ENCODE measurements at places on chromosomes 7 and 10.

DNA sequence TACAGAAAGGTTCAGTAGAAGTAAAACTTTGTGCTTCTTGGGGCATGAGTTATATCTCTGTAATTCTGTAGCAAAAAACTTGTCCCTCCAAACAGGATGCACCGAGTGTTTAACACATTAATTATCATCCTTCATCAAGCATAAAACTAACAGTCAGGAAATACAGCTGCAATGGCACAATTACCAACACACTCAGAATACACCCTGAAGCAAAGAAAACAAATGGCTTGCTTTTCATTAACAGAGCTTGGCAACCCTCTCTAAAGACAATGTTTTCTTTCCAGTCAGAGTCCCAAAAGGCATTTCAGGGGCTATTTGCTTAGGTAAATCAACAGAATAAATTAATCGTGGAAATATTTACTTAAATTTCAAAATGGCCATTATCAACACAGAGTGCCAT is 107.7 kb downstream of the ICA1 start:
- no peak overlapping the region for H3K27ac ChIP-seq
- H3K4me1 ChIP-seq, result peaks cover 12% of the 10 kb centered on the region
- H3K27me3 ChIP-seq, result peaks cover 3% of the 10 kb centered on the region
- no peak overlapping the region for H3K4me3 ChIP-seq

- H3K27ac ChIP-seq, result no peak overlapping the region
- no peaks in the 10 kb centered on the region for H3K27me3 ChIP-seq
- no peak for DNase-seq
- H3K36me3 ChIP-seq, result no peaks in the 10 kb centered on the region
- no peak overlapping the region for H3K4me3 ChIP-seq
- H3K4me1 ChIP-seq, result peaks cover 15% of the 10 kb centered on the region
Observed at GRCh38 chr7:151740081-151740851, 136.6 kb downstream of the PRKAG2 start.

DNA sequence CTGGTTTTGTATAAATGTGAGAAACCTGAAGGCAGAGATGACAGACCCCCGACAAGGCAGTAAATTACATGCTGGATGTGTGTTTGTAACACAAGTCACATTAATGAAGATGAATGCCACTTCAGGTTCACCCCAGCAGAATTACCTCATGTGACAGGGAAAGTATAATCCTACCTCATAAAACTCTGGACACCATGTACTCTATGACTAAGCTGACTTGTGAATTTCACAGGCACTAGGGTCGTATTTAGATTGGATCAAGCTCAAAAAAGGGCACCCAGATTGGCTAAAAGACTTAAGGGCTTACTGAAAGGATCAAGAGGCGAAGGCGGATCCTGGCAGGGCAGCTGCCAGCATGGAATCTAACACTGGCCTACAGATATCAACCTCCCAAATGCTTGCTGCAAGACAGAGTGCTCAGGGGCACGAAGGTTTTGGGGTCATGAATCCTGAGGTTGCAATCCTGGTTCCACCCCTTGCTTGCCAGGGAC is 161.4 kb downstream of the PIP4K2A start:
- no peaks in the 10 kb centered on the region for H3K27me3 ChIP-seq
- H3K4me1 ChIP-seq, result peaks cover 15% of the 10 kb centered on the region
- H3K36me3 ChIP-seq, result peaks cover 31% of the 10 kb centered on the region
- no peak overlapping the region for H3K27ac ChIP-seq
- H3K4me3 ChIP-seq, result no peak overlapping the region
- no peak for DNase-seq

DNA sequence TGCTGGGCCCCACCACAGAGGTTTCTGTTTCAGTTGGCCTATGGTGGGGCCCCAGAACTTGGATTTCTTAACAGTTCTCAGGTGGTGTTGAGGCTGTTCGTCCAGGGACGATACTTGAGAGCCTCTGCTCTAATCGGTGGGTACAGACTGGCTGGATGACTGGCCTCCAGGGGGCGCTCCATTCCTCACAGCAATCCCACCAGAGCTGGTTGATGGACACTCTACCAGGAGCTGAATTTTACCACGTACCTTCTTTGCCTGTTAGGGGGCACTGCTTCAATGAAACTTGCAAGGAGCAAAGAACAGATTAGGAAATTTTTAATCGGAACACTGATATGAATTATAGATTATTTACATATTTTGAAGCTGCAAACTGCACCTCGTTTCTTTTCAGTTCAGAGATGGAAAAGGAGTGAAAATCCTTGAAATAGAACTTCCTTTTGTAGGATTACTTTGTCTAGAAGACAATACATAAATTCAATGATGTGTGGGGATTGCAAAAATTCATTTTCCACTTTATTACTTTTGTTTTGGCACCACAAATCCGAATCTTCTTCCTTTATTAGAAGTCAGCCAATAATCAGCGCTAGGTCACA is 44.8 kb downstream of the KBTBD2 start:
- H3K4me1 ChIP-seq, result peaks cover 13% of the 10 kb centered on the region
- H3K36me3 ChIP-seq, result no peaks in the 10 kb centered on the region
- peaks cover 26% of the 10 kb centered on the region for H3K27me3 ChIP-seq
- peak; percentile 77 for DNase-seq
- peak overlapping the region; percentile 14 for H3K4me3 ChIP-seq
- H3K27ac ChIP-seq, result no peak overlapping the region

DNA sequence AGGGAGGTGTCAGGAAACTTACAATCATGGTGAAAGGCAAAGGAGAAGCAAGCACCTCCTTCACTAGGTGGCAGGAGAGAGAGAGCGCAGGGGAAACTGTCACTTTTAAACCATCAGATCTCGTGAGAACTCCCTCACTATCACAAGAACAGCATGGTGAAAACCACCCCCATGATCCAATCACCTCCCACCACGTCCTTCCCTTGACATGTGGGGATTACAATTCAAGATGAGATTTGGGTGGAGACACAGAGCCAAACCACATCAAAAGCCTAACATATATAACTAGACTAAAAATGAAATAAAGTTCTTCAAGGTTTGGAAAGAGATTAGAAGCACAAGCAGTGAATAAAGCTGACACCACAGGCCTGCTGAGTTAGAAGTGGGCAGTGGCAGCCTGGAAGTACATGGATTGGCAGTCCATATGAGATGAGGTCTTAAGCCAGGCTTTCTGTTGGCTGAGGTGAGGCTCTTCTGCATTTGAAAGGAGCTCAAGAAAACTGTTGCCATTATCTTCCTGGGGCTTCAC is 96.4 kb upstream of the MDFIC start:
- peak overlapping the region; percentile 95 for H3K27ac ChIP-seq
- H3K27me3 ChIP-seq, result no peaks in the 10 kb centered on the region
- DNase-seq, result peak; percentile 41
- peak overlapping the region; percentile 7 for H3K4me3 ChIP-seq
- H3K4me1 ChIP-seq, result peaks cover 28% of the 10 kb centered on the region

DNA sequence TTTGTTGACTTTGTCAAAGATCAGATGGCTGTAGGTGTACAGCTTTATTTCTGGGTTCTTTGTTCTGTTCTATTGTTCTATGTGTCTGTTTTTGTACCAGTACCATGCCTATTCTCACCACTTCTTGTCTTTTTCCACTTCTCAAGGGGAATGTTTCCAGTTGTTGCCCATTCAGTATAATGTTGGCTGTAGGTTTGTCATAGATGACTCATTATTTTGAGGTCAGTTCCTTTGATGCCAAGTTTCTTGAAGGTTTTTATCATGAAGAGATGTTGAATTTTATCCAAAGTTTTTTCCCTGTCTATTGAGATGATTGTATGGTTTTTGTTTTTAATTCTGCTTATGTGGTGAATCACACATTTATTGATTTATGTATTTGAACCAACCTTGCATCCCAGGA is 216.7 kb upstream of the RNF32 start:
- H3K27me3 ChIP-seq, result peaks cover 20% of the 10 kb centered on the region
- DNase-seq, result no peak
- no peak overlapping the region for H3K27ac ChIP-seq
- no peak overlapping the region for H3K4me3 ChIP-seq
- H3K4me1 ChIP-seq, result no peaks in the 10 kb centered on the region

DNA sequence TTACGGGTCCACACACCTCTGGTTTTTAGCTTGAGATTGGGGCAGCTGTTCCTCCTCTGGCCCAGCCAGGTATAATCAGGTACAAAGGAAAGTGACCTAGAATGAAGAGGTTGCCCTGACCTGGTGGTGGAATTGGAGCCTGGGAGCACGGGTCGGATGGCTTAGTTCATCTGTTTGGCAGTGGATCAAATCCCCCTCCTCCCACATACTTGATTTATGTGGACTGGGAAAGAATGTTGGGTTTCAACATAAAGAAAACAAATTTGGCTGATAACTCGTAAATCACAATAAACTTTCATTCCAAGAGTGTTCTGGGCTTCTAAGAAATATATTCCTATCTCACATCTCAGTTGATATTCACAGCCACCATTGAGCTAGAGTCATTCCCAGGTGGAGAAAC is 186.8 kb downstream of the CUX1 start:
- no peak overlapping the region for H3K27ac ChIP-seq
- no peaks in the 10 kb centered on the region for H3K36me3 ChIP-seq
- H3K4me3 ChIP-seq, result no peak overlapping the region
- H3K4me1 ChIP-seq, result no peaks in the 10 kb centered on the region

GRCh38 chr7:44386139-44386913 is 60.9 kb upstream of the CAMK2B start:
- H3K36me3 ChIP-seq, result peaks cover 33% of the 10 kb centered on the region
- H3K4me3 ChIP-seq, result no peak overlapping the region
- no peak overlapping the region for H3K27ac ChIP-seq

GRCh38 chr7:88842201-88842600 is 46.7 kb upstream of the TEX47 start:
- H3K36me3 ChIP-seq, result no peaks in the 10 kb centered on the region
- H3K4me1 ChIP-seq, result no peaks in the 10 kb centered on the region
- H3K4me3 ChIP-seq, result no peak overlapping the region
- DNase-seq, result no peak

DNA sequence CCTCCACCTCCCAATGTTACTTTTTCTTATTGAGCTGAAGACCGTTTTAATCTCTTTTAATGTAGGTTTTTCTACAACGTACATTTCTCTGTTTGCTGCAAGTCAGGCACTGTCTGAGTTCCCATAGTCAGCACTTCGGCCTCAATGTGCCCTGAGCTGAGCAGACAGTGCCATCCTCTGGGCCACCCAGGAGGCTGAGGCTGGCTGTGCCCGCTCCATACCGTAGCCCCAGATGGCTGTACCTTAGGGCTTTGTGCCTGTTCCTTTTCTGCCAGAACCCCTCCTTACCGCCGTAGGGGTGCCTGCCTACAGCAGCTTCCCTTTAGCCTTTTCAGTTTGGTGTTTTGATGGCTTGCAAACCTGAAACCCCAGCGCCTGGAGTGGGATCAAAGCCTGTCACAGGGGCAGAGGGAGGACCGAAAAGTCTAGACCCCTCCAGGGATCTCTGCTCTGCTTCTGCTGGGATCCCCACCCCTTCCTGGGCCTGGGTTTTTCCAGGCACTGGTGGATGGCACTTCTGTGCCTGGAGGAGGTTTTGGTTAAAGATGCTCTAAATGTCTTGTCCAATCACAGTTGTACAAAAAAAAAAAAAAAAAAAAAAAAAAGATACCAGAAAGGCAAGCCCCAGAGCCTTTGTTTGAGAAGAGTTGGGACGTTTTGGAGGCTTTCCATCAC is 9.0 kb downstream of the AGAP3 start:
- no peaks in the 10 kb centered on the region for H3K36me3 ChIP-seq
- no peak for DNase-seq
- no peak overlapping the region for H3K4me3 ChIP-seq
- no peak overlapping the region for H3K27ac ChIP-seq
- H3K27me3 ChIP-seq, result no peaks in the 10 kb centered on the region

DNA sequence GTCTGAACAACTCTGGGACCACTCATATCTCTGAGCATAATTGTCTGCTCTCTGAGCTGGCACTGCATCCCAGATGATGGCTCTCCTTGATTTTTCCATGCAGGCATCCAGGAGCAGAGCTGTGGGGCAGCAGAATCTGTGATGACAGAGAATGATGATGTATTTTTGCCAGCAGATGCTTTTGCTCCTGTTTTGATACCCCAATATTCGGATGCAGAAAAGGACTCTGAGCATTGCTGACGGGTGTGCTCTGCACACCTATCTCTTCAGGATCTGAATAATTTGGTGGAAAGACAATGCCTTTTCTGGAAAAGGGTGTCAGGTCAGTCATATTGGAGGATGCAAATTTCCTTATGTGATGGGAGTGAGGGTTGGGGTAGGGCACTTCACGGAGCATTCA is 735.9 kb downstream of the KCNMA1 start:
- H3K27me3 ChIP-seq, result no peaks in the 10 kb centered on the region
- no peak for DNase-seq
- H3K4me3 ChIP-seq, result no peak overlapping the region
- no peaks in the 10 kb centered on the region for H3K4me1 ChIP-seq

- no peak overlapping the region for H3K27ac ChIP-seq
- H3K4me3 ChIP-seq, result no peak overlapping the region
- H3K27me3 ChIP-seq, result no peaks in the 10 kb centered on the region
- no peak for DNase-seq
Observed at GRCh38 chr10:803041-803741, 113.7 kb upstream of the DIP2C start.

GRCh38 chr10:71975087-71975870 is 11.1 kb downstream of the CHST3 start:
- no peaks in the 10 kb centered on the region for H3K36me3 ChIP-seq
- no peaks in the 10 kb centered on the region for H3K27me3 ChIP-seq
- H3K4me3 ChIP-seq, result no peak overlapping the region
- H3K4me1 ChIP-seq, result peaks cover 22% of the 10 kb centered on the region
- no peak for DNase-seq
- no peak overlapping the region for H3K27ac ChIP-seq

DNA sequence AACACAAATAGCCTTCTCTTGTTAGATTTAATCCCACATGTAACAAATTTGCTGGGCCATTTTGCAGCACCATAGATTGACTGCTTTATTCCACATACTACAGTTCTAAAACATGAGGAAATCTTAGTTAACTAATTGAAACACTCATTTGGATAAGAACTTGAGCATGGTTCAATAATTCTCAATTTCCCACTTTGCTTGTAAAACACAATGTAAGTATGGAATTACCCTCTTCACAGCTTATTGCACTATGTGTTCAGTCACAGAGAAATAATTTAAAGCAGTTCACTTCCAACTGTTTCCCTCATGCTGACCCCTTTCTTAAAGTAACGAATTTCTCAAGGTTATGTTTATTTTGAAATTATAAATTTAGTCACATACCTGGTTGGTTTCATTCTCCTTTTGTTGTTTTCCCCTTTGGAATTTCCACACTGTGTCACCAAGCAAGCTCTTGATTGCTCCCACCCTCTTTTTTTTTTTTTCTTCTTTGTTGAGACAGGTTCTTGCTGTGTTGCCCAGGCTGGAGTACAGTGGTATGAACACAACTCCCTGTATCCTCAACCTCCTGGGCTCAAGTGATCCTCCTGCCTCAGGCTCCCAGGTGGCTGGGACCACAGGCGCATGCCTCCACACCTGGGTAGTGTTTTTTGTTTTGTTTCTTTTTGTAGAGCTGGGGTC is 425.4 kb downstream of the EXOC4 start:
- no peak overlapping the region for H3K4me3 ChIP-seq
- no peaks in the 10 kb centered on the region for H3K36me3 ChIP-seq
- no peak for DNase-seq
- H3K27ac ChIP-seq, result no peak overlapping the region

- H3K36me3 ChIP-seq, result no peaks in the 10 kb centered on the region
- no peak overlapping the region for H3K27ac ChIP-seq
- no peak for DNase-seq
- H3K4me1 ChIP-seq, result no peaks in the 10 kb centered on the region
- H3K27me3 ChIP-seq, result no peaks in the 10 kb centered on the region
Observed at GRCh38 chr7:15167912-15168311, 265.4 kb upstream of the DGKB start.
